ENCODE measurements at places on chromosomes 5 and 9.

DNA sequence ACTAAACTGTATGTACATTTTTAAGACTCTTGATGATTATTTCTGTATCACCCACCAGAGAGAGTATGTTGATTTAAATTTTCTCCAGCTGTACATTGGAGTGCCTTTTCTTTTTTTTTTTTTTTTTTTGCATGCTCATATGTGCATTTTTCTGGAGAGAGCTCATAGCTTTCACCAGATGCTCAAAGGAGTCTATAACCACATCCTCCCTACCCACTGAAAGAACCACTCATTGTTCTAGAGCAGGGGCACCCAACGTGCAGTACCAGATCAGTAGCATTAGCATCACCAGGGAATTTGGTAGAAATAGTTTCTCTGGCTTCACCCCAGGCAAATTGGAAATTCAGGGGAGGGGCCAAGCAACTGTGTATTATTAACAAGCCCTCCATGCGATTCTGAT is 53.9 kb upstream of the TMEM171 start:
- peak; percentile 78 for DNase-seq

DNA sequence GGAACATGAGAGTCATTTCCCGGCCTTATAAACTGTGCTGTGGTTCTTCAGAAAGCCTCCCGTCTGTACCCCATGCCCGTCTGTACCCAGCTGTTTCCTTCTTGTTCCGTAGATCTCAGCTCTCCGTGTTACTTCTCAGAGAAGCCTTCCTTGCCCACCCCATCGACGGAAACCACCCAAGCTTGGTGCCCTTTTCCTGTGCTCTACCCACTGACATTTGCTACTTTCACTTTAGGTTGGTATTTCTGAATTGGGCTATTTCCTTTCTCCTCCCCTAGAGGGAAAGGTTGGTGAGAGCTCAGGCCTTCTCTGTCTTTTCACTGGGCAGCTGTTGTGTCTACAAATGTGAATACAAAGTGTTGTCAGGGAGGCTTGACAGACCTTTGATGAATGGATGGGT is 764.5 kb upstream of the ADAMTS16 start:
- DNase-seq = no peak

DNA sequence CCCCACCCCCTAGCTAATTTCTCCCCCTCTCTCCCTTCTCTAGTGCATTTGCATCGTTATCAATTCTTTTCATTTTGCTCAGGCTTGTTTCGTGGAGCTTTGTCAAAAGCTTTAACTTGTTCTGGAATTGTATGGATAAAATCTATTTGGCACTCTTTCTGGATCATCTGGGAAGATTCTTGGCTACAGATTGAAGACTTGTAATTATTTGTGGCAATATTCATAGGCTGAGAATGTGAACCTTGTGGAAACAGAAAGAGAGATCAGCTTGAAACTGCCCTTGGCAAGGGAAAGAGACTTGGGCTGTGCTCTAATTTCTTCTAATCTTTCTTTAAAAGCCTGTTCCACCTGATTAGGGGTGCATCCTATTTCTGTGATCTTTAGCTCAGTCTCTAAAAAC is 340.6 kb upstream of the DAB2 start:
- DNase-seq = no peak

GRCh38 chr5:106873568-106873967 is 797.2 kb downstream of the EFNA5 start:
- peak; percentile 65 for DNase-seq

GRCh38 chr5:138544181-138545134 is 1.4 kb upstream of the ETF1 start:
- peak; percentile 30 for DNase-seq

DNA sequence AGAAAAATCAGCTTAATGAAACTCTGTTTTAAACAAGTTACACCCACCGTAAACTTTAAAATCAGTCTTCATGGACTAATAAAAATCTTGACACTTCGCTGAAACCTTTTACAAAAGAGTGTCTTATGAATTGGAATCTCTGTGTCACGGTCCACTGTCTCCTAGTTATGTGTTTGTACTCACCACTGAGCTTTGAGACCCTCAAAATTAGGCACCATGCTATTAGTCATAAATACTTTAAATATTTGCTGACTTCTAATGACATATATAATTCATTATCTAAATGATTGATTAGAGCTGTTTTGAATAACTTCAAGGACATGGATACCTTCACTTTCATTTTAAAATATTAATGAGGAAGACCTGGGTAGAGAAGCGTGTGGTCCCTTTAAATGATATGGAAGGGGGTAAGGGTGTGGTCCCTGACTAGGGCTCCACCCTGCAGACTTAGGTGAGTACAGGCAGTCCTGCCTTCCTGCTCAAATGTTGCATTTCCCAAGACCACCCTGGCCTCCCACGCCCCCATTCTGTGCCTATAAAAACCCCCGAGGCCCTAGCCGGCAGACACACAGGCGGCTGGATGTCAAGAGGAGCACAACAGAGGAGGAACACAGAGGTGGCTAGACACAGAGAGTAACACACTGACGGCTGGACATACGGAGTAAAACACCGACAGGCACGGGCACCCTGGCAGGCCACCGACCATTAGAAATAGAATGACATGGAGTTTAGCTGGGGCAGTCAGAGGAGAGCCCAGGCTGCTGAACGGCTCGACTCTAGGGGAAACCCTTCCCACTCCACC is 179.0 kb upstream of the CDH9 start:
- no peak for DNase-seq

DNA sequence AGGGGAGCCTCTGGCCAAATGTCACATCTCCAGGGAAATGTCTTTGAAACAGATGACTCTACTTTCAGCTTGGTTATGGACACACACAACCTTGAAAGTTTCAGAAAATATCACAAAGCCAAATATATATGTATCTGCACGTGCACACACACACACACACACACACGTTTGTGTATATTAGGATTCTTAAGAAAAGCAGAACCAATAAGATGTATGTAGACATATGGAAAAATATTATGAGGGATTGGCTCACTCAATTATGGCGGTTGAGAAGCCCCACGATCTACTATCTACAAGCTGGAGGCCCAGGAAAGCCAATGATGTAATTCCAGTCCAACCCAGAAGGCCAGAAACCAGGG is 194.9 kb downstream of the PALM2AKAP2 start:
- no peak for DNase-seq

DNA sequence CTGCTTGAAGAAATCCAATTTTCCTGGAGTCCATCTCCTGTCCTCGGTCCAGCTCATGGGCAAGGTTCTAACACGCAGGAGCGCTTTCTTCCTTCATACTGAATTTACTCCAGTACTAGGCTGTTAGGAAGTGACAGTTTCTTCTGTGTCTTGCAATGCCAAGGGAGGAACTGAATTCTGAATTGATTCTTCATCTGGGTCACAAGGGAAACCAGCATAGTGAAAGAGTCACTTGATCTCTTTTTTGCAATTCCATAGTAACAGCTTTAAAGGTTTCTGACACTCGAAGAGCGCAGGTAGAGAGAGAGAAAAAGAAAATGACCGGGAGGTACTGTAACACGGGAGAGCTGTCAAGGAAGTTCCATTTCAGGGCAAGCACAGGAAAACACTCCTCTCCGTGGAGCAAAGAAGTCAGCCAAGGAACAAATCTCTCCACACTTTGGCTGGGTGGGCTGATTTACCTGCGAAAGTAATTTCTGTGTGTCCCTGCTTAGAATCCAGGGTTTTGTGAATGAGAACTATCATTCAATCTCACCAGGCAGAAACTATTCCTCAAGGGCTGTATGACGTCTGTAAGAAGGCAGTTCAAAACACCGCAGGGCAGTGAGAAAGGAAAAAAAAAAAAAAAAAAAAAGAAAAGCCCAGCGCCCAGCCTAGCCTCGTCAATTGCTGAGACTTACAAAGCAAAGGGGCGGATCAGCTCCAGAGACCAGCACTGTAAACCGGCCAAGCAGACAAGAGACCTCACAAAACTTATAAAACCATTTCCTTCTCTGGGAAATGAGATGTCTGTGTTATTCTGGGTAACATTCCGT is 617.8 kb downstream of the PDE4D start:
- DNase-seq = peak; percentile 85

DNA sequence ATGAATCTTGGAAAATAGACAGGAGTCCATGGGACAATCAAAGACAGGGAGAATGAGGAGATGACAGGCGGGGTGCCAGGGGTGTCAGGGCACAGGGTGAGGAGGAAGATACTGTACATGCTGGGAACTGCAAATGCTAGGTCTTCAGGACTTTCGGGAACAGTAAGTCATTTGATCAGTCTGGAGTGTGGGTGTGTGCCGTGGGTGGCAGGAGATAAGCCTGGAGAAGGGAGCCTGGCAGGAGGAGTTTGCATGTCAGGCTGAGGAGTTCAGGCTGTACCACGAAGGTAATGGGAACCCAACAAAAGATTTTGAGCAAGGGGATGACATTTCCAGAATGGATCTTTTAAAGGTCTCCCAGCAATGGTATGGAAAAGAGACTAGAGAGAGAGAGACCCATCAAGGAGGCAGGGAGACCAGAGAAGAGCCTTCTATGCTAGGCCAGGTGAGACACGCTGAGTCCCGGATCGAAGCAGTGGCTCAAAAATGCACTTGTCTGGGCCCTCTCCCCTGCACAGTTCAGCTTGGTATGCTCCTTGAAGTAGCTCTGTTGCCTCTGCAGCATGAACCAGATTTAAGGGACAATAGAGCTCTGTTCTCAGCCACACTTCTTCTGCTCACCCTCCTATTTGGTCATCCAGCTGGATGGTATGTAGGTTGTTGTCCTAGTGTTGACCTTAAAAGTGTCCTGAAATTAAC is 77.0 kb upstream of the FER start:
- DNase-seq = peak; percentile 29

GRCh38 chr5:34656001-34656699 is at the start of gene RAI14:
RAI14 (plus strand) TSS chr5:34656328; CDS start chr5:34686920, 30,592 bp downstream.
- DNase-seq = peak; percentile 80

GRCh38 chr9:72257814-72258213 is 107.2 kb downstream of the ZFAND5 start:
- peak; percentile 66 for DNase-seq

GRCh38 chr5:157469073-157469472 is 9.1 kb downstream of the NIPAL4 start:
- no peak for DNase-seq

- peak; percentile 97 for DNase-seq
Observed at GRCh38 chr9:137083394-137084004, 3.3 kb upstream of the MAN1B1 start.

- no peak for DNase-seq
Observed at GRCh38 chr5:142902186-142902965, 132.2 kb downstream of the ARHGAP26 start.
